Endothelial cell (in vitro differentiated cells): ENCODE measurements at places on chromosomes 12 and 14. TPM values are rescaled to one million over a fixed set of nuclear protein-coding genes. Genes with fewer than 3 reads are reported as not detected.

Gene DNAI7
- 0.33 TPM for total RNA-seq

Gene PTPRQ
- not detected for total RNA-seq

Gene LYZ
- total RNA-seq, result 3.6 TPM

Gene CLEC6A
- not detected for total RNA-seq

Gene PTPRO
- 0.74 TPM for total RNA-seq
